ENCODE measurements at places on chromosomes 1 and 21. TPM values are rescaled to one million over a fixed set of nuclear protein-coding genes. Genes with fewer than 3 reads are reported as not detected.

- peak; percentile 58 for DNase-seq
Observed at GRCh38 chr1:23343221-23344110, 618 bp downstream of the HNRNPR start.

DNA sequence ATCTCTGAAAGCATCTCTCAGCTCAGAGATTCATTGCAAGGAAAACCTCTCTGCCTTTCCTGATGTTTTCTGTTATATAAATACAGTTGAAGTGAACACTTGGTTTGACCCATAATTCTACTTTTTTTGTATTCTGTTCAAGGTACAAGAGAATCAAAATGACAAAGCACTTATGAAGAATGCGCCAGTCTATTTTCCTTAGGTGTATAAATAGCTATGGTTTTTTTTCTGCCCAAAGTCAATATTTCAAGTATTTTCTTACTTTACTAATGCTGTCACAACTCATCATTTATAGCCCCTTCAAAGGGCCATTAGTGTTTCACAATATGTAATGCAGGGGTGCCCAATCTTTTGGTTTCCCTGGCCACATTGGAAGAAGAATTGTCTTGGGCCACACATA, 142.5 kb upstream of the C1orf105 start:
- no peak for DNase-seq

- DNase-seq, result no peak
Observed at GRCh38 chr1:235892202-235892601, 25.5 kb upstream of the LYST start.

DNA sequence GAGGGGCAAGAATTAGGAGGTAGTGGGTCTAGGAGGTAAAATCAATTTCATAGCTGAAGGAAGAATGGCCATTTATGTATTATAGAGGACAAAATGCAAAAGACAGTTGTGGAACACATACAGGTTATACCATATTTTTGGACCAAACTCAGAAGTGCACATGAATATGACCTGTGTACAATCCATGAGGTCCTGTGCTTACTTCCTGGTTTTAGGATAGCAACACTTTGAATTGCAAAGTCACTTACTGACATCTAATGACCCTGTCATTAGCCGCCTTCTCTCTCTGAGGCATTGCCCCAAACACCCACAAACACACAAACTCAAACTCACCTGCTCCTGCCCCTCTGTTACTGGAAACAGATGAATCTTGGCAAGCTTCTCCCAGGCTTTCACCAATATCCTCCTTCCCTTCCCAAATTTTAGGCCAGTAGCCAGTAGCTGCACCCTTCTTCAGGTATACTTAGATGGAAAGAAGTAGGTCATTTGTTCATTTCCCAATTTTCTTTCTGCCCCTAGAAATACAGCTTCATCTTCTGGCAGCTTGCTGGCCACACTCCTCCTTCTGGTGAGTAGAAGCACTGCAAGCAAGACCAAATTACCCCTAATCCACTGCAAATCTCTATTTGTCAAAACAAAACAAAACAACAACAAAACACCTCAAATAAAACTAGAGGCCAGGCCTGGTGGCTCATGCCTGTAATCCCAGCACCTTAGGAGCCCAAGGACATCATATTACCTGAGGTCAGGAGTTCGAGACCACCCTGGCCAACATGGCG, 13.7 kb upstream of the RPL5 start:
- peak; percentile 57 for DNase-seq

DNA sequence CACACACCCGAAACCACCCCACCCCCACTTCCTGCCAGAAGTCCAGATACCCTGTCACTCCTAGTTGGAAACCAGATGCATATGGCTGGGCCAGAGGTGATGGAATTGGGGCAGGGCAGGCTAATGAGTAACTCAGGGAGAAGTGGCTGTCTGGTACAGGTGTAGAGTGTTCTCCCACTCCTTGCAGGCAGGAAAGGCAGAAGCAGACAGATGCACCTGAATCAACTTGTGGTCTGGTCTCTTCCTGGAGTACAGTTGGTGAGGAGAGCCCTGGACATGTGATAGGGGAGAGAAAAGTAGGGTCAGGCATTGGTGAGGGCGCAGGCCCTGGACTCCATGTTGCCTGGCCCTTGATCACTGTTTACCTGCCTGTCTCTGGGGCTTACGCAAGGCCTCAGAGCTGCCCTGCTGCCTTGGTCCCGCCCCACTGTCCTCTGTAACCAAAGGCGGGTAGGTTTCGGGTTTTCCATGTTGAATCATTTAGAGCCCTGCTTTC, 2.5 kb downstream of the CGN start:
- DNase-seq, result no peak

DNA sequence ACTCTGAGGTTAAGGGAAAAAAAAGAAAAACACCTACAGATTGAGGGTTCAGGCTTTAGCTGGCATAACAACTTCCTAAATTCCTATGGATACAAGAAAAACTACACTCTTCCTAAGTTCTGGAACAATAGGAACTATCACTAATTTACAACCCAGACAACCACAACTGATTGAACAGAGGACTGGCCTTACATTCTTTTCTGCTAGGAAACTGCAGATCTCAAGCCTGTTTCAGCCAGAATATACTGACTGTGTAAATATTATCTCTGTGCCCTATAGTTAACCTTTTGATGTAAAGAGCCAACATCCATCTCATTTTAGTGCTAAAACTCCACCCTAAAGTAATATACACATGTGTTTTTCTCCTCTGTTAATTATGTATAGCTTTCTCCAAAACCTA, 1186.5 kb upstream of the TMPRSS15 start:
- no peak for DNase-seq

DNA sequence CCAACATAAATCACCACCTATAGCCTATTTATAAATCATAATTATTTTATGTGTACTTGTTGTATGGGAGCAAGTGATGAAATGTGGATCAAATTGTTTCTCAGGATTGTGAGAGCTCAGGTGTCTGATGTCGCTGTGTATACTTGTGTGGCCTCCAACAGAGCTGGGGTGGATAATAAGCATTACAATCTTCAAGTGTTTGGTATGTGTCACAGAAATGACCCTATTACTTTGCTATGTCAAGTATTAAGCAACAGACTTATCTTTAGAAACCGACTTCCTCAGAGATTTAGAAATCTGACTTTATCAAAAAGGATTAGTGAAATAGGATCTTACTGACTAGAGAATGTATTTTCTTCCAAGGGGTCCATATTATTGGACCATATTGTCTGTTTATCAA, 280.9 kb downstream of the TPR start:
- peak; percentile 72 for DNase-seq

- DNase-seq, result peak; percentile 44
Observed at GRCh38 chr1:7218210-7218832, 433.1 kb downstream of the CAMTA1 start.

DNA sequence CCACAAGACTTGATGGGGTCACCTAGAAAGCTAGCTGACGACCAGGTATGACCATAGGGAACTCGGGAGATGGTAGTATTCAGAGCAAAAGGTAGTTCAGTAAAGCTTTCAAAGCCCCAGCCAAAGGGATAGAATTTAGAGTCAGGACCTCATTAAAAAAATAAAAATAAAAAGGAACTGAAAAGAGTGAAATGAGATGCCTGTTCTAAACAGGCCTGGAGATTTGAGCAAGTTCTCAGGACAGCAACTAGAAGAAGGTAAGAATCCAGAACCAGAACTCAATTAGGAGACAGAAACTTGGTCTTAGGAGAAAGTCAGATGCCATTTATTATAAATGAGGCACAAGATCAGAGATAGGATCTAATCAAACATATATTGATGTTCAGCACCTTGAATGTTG, 265.5 kb upstream of the CACYBP start:
- no peak for DNase-seq

DNA sequence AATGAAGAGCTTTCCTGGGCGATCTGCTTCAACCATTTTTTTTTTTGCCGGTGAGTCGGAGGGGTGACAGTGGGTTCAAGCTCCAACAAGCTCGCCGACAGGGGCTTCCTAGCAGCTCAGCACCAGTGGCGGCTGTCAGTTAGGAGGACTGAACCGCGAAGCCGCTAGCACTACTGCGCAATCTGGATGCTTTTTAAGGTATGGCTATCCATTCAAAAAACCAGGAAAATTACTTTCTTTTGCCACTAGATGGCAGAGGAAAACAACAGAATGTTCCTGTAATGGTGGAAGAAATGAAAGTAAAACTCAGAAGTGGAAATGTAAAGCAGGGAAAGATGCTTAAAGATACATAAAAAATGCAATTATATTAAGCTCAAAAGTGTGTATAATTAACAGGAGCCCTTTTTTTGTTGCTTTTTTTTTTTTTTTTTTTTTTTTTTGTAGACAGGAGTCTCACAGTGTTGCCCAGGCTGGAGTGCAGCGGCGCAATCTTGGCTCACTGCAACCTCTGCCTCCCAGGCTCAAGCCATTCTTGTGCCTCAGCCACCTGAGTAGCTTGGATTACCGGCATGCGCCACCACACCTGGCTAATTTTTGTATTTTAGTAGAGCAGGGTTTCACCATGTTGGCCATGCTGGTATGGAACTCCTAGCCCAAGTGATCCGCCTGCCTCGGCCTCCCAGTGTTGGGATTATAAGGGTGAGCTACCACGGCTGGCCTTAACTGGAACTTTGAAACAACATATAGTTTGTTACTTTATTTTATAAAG, 8.5 kb downstream of the KYAT3 start:
- peak; percentile 72 for DNase-seq

DNA sequence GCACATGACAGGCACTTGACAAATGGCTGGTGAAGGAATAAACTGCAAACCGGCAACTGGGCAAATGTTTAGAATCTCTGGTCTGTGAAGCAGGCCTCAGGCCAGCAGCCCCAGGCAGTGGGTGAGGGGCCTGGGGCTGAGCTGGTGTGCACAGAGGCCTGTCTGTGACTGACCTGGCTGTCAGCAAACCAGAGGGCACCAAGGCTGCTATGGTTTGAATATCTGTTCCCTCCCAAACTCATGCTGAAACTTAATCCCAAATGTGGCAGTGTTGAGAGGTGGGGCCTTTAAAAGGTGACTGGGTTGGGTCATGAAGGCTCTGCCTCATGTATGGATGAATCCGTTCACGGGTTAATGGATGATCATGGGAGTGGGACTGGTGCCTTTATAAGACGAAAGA, 139.8 kb downstream of the DMRTB1 start:
- DNase-seq, result no peak

DNA sequence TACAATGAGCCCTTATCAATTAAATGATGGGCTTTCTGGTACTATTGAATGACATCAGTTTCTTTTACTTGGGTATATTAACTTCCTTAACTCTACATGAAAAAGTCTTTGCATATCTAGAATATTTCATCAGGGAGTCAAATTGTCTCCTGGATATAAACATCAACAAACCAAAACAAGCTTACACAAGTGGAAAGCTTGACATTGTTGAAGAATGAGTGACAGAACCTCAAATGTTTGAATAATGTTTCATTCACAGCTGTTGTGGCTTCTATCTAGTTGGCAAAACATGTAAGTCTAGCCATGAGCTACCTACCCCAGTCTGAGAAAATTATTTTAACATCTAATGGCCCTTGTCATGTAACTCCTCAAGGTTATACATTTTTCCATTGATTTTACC, 604.8 kb upstream of the ADAMTS5 start:
- DNase-seq, result no peak

DNA sequence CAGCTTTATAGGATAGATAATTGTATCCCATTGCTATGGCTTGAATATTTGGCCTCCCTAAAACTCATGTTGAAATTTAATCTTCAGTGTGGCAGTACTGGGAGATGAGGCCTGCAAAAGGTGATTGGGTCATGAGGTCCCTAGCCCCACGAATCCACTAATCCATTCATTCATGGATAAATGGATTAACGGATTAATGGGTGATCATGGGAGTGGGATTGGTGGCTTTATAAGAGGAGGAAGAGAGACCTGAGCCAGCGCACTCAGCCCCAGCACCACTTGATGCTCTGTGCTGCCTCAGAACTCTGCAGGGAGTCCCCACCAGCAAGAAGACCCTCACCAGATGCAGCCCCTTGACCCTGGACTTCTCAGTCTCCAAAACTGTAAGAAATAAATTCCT, 32.0 kb downstream of the S100A6 start:
- no peak for DNase-seq

KCNH1 gene
- total RNA-seq, result not detected

SZT2 gene
- 35.4 TPM for total RNA-seq

PRR9 gene
- total RNA-seq, result not detected

MYBPH gene
- 0.08 TPM for total RNA-seq

DIO1 gene
- total RNA-seq, result not detected

LRRC53 gene
- not detected for total RNA-seq

Measured in fibroblast of the aortic adventitia (primary cell).